ENCODE measurements at places on chromosomes 5 and 9.
A peak's percentile ranks its signal among the peaks of the same experiment; 100 is the strongest.

DNA sequence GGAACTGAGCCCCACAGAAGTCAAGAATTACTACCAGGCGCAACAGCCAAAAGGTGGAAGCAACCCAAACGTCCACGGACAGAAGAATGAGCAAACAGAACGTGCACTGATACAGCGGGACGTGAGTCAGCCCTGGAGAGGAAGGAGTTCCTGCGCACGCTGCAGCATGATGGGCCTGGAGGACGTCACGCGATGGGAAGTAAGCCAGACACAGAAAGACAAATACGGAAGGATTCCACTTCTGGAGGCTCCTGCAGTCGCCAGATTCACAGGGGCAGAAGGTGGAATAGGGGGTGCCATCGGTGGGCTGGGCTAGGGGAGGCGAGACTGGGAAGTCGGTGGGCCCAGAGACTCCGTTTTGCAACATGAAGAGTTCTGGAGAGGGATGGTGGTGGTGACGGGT, 80.3 kb upstream of the PHYKPL start:
- peak; percentile 19 for DNase-seq

- DNase-seq, result no peak
Observed at GRCh38 chr5:16668631-16669030, 51.8 kb upstream of the RETREG1 start.

GRCh38 chr5:113047733-113048652, 71.4 kb downstream of the DCP2 start:
- no peak for DNase-seq

GRCh38 chr5:142295084-142295758, 29.6 kb downstream of the SPRY4 start:
- DNase-seq, result peak; percentile 51

- DNase-seq, result no peak
Observed at GRCh38 chr5:142420561-142421227, 95.9 kb upstream of the SPRY4 start.

DNA sequence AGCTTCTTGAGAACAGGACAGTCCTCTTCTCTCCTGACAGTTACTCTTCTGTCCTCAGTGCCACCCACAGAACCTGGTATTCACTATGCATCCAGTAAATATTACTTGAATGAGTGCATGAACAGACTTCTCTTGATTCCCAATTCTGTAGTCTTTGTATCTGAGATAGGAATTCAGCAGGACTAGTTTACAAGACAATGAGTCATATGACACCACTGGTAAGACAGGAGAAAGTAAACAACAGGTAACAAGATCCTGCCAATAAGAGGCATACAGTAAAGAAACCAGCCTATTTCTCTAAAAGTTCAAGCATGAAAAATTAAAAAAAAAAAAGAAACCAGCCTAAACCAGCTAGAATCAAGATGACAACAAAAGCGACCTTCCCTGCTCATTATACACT, 6.2 kb downstream of the ZNF883 start:
- no peak for DNase-seq

- no peak for DNase-seq
Observed at GRCh38 chr5:139897342-139897741, 101.7 kb downstream of the PSD2 start.

GRCh38 chr5:78511121-78511906, 137.3 kb downstream of the LHFPL2 start:
- DNase-seq, result no peak

GRCh38 chr5:91074615-91075014, 308.5 kb downstream of the ARRDC3 start:
- DNase-seq, result peak; percentile 94

GRCh38 chr9:75186767-75187380, 98.6 kb downstream of the OSTF1 start:
- peak; percentile 21 for DNase-seq

- DNase-seq, result no peak
Observed at GRCh38 chr9:129280236-129280622, 102.2 kb upstream of the IER5L start.

DNA sequence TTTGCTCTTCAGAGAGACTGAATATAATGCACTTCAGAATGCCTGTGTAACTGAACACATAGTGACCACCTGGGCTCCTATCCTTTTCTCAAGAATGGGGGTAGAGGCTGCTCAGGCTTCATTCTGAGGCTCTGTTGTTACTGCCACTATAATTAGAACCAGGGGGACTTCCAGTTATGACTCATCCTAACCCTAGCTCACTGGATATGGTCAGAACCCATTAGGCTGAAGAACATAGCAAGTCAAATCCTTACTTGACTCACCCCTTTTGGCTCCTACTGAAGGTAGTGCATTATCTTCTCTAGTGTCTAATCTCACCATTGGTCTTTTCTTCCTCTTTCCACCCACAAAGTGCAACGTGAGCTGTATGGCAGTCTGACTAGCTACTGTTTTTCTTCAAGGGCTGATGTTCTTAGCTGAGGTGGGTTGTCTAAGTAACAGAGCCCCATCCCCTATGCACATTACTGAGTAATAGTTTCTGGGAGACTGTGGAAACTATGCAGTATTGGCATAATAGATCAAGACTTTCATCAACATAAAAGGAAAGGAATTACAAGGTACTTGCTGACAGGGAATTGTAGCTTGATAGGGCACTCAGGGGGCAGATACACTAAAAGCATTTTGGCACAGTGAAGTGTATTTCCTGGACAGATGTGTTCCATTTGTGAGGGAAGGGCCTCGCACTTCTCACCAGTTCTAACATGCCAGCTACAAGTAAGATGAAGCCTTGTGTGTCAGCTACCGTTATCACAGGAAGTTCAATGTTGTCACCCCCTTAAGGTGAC, 431.0 kb upstream of the MEF2C start:
- DNase-seq, result peak; percentile 95

Data from fibroblast of skin of right quadriceps (primary cell).